ENCODE measurements at places on chromosomes 6 and 20. TPM values are rescaled to one million over a fixed set of nuclear protein-coding genes. Genes with fewer than 3 reads are reported as not detected.

GSTA2 gene
- not detected for total RNA-seq

MUCL3 gene
- total RNA-seq, result not detected

DNAAF9 gene
- 3.3 TPM for total RNA-seq

CAP2 gene
- total RNA-seq, result not detected

- no peak for ATAC-seq
These were observed 161.1 kb downstream of the DLL1 start for GRCh38 chr6:170129691-170130171.

- ATAC-seq, result no peak
These were observed 52.9 kb upstream of the FABP7 start for GRCh38 chr6:122726649-122727048.

- ATAC-seq, result no peak
These were observed 149.5 kb upstream of the SULF2 start for GRCh38 chr20:47934761-47935160.

DNA sequence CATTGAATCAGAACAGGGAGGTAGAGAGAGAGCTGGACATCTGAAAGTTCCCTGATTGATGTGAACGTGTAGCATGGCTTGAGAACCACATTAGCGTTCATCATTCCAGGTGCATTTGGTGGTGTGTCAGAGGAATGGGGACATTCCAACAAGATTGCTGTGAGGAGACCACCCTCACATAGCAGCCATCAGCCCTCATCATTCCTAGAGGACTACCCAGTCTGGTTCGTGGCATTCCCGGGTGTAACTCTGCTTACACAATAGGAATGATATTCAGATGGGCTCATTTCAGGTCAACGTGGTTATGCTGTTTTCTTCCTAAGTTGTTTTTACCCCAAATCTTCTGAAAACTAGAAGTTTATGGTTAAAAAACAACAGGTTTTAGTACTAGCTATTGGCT, 62.2 kb upstream of the KLHL31 start:
- no peak for ATAC-seq

GRCh38 chr20:15918631-15919030, 654.6 kb downstream of the KIF16B start:
- ATAC-seq, result no peak

GRCh38 chr6:139175389-139175948, 40.6 kb downstream of the HECA start:
- ATAC-seq, result no peak

- no peak for ATAC-seq
These were observed 43.0 kb upstream of the HMGCLL1 start for GRCh38 chr6:55621993-55622392.

Measured in activated T-helper 17 cell treated with anti-CD3 and anti-CD28 coated beads, Interleukin-2, amount 50 U/mL, for 72 hours (primary cell).